ENCODE measurements at places on chromosomes 2 and 18.
A peak's percentile ranks its signal among the peaks of the same experiment; 100 is the strongest.

DNA sequence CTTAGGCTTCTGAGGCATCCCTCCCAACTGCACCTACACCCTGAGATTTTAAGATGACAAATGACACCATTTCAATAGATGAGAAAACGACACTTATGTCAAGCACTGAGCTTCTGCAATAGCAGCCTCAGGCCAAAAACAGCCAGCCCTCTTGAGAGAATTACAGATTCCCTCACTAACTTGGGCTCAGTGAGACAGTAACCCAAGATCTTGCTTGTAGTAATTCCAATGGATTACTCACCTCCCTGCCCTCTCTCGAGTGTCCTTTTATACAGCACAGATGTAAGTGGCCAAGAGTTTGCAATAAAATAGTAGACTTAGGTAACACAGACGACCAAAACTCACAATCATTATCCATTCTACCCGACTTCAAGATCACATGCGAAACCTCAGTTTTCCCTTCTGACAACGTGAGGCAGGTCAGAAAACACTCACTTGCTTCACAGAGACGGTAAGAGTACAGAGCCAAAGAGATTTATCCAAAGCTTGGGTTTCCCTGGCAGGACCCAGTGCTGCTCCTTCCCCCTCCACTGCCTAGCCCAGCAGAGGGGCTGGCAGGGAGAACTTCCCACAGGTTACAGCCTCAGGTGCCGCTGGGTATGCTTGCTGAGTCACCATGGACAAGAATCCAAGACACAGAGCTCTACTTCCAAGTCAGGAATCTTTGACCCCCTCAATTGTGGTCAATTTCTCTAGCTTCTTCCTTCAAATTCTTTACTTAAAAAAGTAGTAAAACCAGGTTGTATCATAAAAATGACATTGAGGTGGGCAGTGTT is 181.4 kb downstream of the MYO5B start:
- DNase-seq, result no peak

DNA sequence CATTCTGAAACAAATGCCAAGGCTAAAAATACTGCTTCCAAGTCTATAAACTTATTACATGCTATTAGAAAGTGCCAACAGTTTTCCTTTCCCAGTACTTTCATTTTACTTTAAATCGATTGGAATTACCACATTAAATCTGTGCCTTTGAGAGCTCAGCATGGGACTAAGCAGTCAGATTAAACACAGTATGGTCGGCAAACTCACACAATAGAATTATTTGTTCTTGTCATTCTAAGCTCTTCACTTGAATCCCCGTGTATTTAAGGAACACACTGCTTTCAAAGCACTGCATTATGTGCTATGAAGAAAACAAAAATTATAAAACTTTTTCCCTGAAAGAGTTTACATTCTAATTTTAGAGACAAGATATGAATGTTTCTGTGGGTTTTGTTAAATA is 444.4 kb upstream of the SLC39A10 start:
- DNase-seq, result no peak

DNA sequence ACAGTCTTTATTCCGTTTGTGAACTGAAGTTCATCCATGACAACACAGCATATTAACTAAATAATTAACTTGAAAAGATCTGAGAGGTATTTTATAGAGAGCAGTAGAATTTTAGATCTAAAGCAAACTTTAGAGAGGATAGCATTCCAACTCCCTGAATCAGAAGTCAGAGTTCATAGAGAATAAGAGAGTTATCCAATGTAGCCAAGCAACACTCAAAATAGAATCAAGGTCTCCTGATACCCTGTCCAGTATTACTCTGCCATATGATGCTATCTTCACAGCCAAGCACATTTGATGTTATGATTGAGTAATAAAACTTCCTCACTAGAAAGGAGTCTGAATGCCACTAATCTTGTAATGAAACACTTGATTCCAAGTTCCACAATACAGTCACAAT is 55.5 kb downstream of the RIT2 start:
- DNase-seq, result no peak

GRCh38 chr2:196105951-196106350 is 37.3 kb upstream of the DNAH7 start:
- DNase-seq, result no peak

GRCh38 chr2:113233593-113234550 is 44.8 kb downstream of the PAX8 start:
- DNase-seq, result no peak

- DNase-seq, result no peak
Measured at GRCh38 chr2:228066126-228066798, 115.2 kb downstream of the SPHKAP start.

DNA sequence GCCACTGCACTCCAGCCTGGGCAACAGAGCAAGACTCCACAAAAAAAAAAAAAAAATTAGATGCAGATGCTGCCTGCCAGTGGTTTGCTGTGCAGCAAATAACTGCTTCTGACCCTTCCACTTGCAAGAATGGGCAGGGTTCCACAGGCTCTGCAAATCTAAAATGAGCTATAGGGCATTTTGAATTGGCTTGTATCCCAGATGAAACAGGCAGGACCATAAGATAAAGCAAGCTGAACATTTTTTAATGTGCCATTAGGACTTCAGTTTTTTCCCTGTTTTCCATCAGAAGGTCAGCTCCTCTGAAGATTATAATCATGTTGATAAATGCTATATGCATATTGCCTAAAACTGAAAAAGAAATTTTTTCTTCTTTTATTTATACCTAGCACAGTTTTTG is 15.7 kb upstream of the FZD7 start:
- no peak for DNase-seq

GRCh38 chr2:108612514-108613183 is 78.4 kb downstream of the LIMS1 start:
- no peak for DNase-seq

- DNase-seq, result no peak
Measured at GRCh38 chr2:71849111-71849510, 298.6 kb downstream of the CYP26B1 start.

- no peak for DNase-seq
Measured at GRCh38 chr2:212811921-212812320, 273.3 kb upstream of the ERBB4 start.

GRCh38 chr2:21038403-21039073 is 5.3 kb downstream of the APOB start:
- DNase-seq, result no peak

DNA sequence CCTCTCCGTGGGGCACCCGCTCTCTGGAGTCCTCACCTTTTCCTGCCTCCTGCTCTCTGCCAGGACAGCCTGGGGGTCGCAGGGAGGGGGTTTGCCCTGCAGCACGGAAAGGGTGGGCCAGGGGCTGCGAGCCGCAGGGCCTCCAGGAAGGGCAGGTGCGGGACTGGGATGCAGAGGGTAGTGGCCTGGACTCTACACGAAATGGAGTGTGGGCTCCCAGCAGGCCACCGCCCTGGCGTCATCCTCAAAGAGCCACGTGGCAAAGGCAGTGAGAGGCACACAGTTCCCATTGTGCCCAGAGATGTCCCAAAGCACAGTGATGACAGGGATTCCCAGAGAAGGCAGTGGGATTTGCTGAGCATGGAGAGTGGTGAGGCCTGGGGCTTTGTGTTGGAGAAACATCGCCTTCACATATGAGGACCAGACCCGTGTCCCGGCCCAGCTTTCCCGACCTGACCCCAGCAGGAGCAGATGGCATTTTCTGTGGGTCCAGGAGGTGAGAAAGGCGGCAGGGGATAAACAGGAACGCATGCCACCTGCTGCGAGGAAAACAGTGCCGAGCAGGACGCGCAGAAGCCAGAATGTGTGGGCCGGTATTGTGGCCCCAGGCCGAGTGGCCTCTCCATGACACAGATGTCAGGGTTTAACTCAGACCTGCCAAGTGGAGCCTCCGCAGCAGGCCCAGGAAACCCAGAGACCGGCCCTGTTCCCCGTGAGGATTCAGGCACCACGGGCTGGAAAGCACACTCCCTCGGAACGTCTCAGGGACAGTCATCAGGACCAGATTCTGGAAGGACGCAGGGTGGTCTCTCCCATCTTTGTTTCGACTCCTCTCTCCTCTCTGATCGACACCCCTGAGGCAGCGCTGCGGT is 855.5 kb upstream of the SALL3 start:
- DNase-seq, result no peak

DNA sequence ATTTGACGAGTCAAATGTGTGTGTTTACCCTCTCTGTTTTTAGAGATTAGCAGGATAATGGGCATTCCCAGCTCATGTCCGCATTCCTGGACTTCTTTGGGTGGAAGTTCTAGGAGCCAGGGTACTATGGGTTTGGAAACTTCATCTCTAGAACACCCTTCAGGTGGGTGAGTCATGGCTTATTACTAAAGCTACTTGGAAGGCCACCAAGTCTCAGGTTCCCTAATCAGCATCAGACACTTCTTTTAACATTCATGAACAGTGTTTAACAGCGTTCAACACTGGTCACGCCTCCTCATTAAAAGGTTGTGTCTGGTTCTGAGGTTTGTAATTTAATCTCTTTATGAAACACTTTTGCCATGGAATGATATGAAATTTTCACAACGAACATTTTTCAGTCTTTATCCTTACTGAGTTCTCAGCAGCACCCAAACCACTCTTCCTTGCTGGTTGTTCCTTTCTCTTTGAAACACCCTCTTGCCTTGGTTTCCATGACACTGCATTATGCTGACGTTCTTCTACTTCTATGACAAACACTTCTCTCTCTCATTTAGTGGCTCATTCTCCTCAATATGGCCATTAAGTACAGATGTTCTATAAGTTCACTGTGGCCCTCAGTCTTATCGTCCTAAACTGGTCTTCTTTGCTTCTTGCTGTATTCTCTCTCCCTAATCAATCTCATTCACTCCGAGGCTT is 49.3 kb downstream of the MMADHC start:
- DNase-seq, result no peak

DNA sequence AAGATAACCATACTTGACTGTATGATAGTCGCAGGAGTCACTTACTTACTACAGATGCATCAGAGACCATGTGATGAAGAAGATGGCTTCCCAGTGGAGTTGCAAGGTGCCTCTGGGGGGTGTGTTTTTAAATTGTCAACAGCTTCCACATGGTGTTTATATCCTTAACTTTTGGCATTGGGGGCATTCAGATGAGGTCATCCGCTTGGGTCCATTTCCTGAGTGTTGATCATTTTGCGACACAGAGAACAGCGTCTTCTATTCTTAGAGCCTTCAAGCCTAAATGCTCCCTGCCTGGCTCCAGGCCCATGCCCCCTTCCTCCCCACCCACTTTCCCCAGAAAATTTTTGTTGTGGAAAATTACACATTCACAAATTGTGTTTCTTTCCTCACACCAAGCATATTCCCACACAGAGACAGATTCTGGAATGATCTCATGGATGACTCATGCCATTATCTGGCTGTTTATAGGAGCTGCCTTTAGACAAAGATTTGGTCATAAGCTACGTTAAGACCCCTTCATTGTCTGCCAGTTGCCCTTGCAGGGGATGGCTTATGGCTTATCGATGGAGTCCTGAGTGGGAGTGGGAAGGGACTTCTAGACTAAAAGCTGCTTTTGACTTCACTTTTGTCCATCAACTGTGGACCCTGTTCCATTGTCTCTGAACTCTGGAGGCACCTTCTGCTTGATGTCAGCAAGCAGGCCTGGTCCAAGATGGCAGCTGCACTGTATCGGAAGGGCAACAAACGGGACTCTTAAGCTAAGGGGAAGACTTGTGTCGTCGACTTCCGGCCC is 91.8 kb downstream of the CABLES1 start:
- DNase-seq, result no peak

GRCh38 chr18:40075616-40076015 is 1879.4 kb upstream of the PIK3C3 start:
- DNase-seq, result no peak

- no peak for DNase-seq
Measured at GRCh38 chr2:147688242-147688641, 156.6 kb upstream of the ACVR2A start.

GRCh38 chr2:153043385-153043784 is 325.0 kb downstream of the ARL6IP6 start:
- DNase-seq, result no peak

GRCh38 chr2:5391362-5391761 is 300.8 kb upstream of the SOX11 start:
- DNase-seq, result no peak

GRCh38 chr2:144513388-144514101 is 6.4 kb downstream of the ZEB2 start:
- peak; percentile 24 for DNase-seq

GRCh38 chr18:54515149-54515548 is 75.9 kb upstream of the DYNAP start:
- DNase-seq, result no peak

DNA sequence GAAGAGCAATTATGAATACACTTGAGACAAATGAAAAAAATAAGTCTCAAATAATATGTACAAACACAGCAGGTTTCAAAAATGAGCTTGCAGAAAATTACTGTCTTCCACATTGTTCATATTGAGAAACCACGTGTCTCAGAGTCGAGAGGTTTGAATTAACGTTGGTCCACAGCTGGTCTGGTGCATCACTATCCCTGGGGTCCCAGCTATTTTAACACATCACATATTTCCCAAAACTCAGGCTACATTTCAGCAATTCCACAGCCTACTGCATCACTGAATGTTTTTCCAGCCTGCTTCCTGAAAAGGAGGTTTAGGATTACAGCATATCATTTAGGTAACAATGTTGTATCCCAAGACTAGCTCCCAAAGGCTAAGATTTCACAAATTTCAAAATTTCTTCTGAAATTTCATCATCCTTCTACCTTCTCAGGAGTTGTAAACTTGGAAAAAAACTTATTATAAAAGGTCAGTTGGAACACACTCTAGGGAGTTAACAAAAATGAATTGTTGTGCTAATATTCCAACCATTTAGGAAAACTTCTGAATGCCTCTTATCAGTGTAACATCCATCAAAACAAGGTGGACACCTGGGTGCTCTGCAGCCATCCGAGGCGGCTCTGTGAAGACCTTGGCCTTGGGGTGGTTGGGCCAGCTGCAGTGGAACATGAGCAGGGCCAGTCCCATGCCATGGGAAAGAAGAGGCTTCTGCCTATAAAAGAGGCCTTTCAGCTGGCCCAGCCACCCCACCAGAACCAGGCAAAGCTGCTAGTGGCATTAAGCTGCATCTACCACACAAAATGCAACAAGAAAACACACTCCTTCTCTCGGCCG is 198.1 kb upstream of the RBBP8 start:
- no peak for DNase-seq

DNA sequence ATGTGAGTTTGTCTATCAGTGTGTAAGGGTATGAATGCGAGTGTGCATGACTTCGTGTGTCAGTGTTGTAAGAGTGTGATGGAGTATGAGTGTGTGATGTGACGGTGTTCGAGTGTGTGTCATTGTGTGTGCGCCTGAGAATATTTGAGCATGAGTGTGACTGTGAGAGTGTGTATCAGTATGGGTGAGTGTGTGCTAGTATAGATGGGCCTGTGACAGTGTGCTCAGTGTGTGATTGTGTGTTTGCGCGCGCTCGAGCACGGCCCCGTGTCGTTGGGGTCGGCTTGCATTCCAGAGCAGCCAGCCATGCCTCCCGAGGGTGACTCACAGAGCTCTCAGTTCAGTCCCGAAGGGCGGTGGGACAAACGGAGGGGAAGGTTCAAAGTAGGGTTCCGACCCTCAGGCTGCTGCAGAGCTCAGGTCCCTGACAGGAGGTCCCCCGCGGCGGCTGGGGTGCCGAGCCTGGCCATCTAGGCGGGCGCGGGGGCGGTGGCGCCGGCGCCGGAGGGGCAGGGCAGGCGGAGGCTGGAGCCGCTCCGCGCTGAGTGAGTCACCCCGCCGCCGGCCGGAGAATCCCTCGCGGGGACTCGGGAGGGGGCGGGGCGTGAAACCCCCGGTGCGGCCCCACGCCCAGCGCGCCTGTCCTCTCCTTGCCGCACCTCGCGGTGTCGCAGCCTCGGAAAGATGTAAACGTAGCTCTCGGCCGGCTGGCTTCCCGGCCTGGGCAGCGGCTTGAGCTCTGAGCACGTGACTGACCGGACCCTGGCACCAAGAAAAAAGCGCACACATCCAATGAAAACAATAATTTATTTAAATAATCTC is 3.8 kb downstream of the DLX2 start:
- DNase-seq, result no peak

Measured in posterior cingulate gyrus (tissue), 11 donors.